ENCODE measurements at places on chromosomes 11 and 22. TPM values are rescaled to one million over a fixed set of nuclear protein-coding genes. Genes with fewer than 3 reads are reported as not detected.

- H3K36me3 ChIP-seq, result no peaks in the 10 kb centered on the region
- H3K27me3 ChIP-seq, result peaks cover 4% of the 10 kb centered on the region
- no peak for DNase-seq
- H3K4me3 ChIP-seq, result no peak overlapping the region
- no peaks in the 10 kb centered on the region for H3K4me1 ChIP-seq
Observed at GRCh38 chr11:44777209-44778194, 50.7 kb downstream of the TSPAN18 start.

DNA sequence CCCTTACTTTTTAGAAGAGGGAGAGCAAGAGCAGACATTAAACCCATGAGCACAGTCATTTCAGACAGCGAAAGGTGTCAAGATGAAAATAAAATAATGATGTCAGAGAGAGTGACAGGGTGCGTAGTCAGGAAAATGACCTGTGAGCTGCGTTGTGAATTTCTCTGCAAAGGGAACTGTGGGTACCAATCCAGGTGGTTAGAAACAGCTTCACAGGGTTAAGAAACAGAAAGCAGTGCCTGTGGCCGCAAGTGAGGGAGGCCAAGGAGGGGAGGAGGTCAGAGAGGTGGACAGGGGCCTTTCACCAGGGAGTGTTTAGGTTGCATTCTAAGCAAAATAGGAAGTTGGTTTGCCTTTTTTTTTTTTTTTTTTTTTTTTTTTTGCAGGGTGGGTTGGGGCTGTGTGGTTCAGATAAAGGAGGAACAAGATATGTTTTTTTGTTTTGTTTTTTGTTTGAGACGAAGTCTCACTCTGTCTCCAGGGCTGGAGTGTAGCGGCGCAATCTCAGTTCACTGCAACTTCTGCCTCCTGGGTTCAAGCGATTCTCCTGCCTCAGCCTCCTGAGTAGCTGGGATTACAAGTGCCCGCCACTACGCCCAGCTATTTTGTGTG is 7.9 kb downstream of the TIGD3 start:
- H3K27ac ChIP-seq, result no peak overlapping the region
- H3K4me3 ChIP-seq, result no peak overlapping the region
- peaks cover 6% of the 10 kb centered on the region for H3K4me1 ChIP-seq
- DNase-seq, result no peak
- no peaks in the 10 kb centered on the region for H3K36me3 ChIP-seq
- H3K27me3 ChIP-seq, result no peaks in the 10 kb centered on the region

DNA sequence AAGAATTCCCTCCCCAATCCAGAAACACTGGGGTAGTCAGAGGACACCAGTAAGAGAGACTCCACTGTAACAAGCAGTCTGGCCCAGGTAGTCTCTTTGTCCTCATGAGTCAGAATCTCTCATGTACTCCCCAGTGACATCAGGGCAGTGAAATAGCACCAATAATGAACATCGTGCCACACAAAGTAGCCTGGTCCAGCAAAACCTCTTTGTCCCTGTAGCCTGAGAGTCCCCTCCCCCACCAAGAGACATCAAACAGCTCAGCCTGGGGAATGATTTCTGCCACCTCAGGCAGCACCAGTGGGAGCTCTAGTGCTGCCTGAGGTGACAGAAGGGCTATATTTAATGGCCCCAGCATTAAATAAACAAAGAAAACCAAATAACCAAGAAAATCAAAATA is 88.1 kb downstream of the SBF2 start:
- no peaks in the 10 kb centered on the region for H3K4me1 ChIP-seq
- peaks cover 10% of the 10 kb centered on the region for H3K36me3 ChIP-seq
- no peak for DNase-seq
- H3K27me3 ChIP-seq, result no peaks in the 10 kb centered on the region
- H3K4me3 ChIP-seq, result no peak overlapping the region

- no peaks in the 10 kb centered on the region for H3K4me1 ChIP-seq
- peaks cover 12% of the 10 kb centered on the region for H3K27me3 ChIP-seq
- H3K4me3 ChIP-seq, result no peak overlapping the region
- no peak overlapping the region for H3K27ac ChIP-seq
- no peak for DNase-seq
Observed at GRCh38 chr11:11230087-11230486, 123.0 kb downstream of the CSNK2A3 start.

DNA sequence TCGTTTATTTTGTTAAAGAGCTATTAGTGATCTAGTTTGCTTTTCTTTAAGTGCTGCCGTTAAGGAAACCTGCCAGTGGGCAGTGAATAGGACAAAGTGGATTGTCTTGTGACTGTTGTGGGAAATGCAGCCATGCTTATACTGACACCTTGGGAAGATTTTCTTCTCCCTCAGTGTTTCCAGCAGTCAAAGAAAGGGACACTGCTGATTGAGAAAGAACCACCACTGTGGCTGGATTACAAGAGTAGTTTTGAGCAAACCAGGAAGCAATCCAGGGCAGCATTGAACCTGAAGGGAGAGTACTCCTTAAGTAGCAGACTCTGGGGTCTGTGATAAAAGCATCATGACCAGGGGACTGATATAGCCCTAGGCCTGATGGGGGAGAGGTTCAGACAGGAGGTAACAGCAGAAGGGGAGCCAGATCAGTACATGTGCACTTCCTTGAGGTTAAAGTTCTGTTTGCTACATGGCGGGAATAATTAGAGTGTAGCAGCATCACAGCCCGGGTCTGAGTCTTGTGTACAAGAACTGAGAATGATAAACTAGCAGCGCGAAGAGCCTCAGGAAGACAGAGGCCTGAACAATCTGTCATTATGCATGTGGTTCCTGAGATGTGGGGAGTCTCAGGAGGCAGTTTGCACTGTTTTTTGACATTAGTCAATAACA is 167.8 kb downstream of the C11orf91 start:
- DNase-seq, result no peak
- H3K36me3 ChIP-seq, result no peaks in the 10 kb centered on the region
- H3K4me1 ChIP-seq, result no peaks in the 10 kb centered on the region
- peaks cover 10% of the 10 kb centered on the region for H3K27me3 ChIP-seq
- no peak overlapping the region for H3K27ac ChIP-seq
- H3K4me3 ChIP-seq, result no peak overlapping the region

DNA sequence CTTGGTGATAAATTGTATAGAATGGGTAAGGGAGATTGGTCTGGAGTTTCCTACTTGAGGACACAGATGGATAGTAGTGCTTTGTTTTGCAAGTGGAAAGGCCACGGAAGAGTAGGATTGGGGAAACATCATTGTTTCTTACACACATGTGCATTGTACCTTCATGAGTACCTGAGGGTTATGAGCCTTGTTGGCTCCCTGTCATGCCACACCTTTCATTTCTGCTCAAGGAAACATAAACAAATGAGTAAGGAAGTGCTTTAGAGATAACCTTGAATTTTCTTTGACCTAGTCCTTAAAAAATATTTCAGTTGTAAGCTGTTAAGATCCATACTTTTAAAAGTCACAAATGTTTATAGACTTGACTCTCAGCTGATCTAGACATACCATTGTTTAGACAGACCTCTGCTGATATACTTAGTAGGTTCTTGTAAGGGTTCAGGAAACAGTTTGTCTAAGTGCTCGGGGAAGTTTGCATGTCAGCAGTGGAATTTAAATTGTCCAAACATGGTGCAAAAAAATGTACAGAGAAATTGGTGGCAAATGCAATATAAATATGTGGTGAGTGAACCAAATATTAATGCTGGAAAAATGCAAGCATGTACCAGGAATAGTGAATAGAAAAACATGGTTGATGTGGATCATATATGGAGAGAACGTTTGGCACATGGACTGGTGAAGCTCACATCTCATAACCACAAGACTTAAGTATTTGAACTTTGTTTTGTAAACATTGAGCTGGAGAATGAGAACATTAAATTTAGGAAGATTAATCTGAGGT is 40.9 kb downstream of the GAS2 start:
- no peaks in the 10 kb centered on the region for H3K27me3 ChIP-seq
- peaks cover 18% of the 10 kb centered on the region for H3K4me1 ChIP-seq
- peaks cover 4% of the 10 kb centered on the region for H3K36me3 ChIP-seq
- DNase-seq, result no peak

SHANK3 gene
- total RNA-seq, result 0.30 TPM

RBFOX2 gene
- 3.7 TPM for total RNA-seq

Data from activated naive CD8-positive, alpha-beta T cell treated with anti-CD3 and anti-CD28 coated beads for 36 hours (primary cell).